ENCODE measurements at places on chromosomes 12 and 14.

DNA sequence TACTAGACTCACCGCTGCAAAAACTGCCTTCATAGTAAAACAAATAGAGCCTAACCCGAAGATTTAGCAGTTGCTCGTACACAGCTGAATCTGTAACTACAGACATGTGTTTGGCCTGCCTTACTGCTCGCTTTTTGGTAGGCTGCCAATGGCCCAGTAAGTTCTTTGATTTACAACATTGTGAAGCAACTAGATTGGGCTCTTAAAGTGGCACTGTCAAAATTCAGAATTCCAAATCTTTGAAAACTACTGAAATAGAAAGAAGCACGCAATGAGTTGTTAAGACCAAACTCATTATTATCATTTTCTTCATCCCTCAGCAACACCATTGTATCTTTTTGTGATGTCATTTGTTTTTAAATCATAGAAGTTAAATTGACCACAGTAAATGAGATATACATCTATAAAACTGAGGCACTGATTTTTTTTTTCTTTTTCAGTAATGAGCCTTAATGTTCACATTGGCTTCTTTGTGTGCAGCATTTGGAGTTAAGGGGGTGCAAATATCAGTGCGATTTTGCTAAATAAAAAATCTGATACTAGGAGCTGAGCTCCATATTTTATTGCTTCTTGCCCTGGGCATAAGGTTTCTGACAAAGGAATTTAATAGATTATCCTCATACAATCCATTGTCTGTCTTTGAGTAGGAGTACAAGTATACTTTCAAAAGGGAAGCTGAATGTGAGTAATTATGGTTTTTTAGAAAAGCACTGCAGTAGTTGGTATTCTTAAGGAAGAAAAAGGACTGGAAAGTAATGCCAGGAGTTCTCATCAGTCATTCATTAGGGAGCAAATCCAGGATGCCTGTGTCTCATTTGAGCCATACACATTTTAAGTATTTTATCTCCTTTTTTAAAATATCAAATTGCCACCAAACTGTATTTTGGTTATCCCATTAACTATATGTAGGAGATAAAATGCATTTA is 138.5 kb downstream of the KICS2 start:
- no peak for DNase-seq

- no peak for DNase-seq
Observed at GRCh38 chr12:52233462-52234207, 592 bp downstream of the KRT7 start.

DNA sequence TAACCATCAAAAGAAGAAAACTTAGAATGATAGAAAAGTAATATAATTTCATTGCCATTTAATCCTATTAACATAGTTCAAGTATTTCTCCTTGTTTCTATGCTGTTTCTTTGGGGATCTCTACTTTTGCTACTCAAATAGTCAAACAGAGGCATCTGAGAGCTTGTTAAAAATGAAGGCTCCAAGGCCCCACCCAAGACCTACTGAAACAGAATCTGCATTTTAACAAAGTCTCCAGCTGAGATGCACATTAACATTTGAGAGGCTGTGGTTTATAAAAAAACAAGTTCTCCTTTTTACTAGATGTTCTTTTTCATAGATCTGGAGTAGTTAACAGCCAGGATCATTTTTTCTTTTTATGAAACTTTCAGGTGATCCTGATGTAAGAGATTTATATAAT is 31.8 kb downstream of the PPFIA2 start:
- DNase-seq = no peak

- no peak for DNase-seq
Observed at GRCh38 chr12:131210506-131211339, 257.0 kb downstream of the ADGRD1 start.

GRCh38 chr12:131528144-131528543 is 182.7 kb upstream of the SFSWAP start:
- DNase-seq = no peak

DNA sequence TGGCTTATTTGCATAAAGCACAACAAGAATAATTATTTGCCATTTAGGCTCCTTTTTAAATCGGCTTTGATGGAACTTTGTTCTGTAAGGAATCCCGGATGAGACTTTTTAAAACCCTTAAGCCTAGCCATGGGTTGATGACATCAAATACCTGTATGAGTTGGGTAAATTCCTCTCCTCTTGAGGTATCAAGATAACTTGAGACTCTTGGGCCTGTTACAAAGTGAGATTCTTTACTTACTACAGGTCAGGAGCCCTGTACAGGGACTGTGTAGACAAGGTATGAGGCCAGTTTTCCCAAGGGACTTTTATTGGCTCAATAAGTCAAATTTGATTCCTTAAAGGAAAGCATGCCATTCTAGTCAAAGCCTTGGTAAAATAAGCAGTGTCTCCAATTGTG is 68.8 kb downstream of the HSD17B6 start:
- no peak for DNase-seq

- no peak for DNase-seq
Observed at GRCh38 chr14:91861091-91861490, 6.2 kb downstream of the TC2N start.

GRCh38 chr12:49705479-49706134 is 1.6 kb downstream of the FMNL3 start:
- no peak for DNase-seq

DNA sequence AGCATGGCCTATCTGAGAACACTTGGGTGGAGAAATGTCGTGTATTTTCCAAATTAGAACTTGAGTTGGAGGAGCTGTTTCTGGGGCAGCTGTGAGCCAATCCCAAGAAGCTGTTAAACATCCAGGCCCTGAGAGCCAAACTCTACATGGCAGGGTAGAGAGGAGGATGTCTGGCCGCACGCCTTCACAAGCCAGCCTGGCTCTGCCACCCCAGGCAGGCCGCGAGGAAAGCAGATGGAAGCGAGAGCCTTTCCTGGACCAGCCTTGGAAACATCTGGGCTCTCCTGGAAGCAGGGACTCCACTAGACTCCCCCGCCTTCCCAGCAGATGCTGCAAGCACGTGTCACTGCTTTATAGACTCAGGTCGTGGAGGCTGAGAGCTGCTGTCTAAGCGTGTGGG is 312.8 kb upstream of the FKBP4 start:
- DNase-seq = no peak

DNA sequence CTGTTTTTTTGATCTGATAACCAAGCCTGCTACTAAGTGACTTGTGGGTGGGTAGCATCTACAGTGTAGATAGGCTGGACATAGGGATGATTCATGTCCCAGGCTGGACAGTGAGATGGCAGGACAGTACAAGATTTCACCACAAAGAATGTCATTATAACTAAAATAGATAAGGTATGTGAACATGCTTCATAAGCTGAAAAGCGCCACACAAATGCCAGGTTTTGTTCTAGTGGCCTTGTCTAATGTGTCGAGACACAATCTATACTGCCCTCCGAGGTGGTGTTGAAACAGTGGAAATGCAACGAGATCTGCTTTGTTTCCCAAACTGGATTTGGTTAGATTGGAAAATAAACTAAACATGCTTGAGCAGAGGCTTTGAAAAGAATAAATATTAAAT is 4.4 kb downstream of the LGALS3 start:
- no peak for DNase-seq

GRCh38 chr14:96385385-96385784 is 6.5 kb upstream of the AK7 start:
- DNase-seq = no peak

DNA sequence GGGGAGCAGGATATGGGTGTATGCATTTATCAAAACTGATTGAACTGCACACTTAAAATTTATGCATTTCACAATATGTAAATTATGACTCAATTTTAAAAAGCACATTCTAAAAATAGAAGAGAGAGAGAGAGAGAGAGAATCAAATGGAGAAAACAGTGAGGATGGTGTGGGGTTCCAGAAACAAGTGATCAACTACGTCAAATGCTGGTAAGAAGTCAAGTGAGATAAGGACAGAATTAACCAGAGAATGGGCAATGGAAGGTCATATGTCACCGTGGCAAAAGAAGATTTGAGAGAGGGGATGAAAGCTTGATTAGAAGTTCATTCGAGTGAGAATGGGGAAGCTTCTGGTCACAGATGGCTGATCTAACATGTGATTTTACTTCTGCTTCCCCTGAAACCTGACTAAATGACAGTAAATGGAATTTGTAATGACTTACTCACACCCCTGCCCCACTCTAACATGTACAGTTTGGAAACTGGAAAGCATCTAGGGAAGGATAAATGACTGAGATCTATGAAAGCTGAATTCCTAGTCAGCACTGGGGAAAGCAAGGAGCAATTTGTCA is 276.5 kb upstream of the AMIGO2 start:
- no peak for DNase-seq

- DNase-seq = no peak
Observed at GRCh38 chr12:15050659-15051058, 77.8 kb downstream of the PDE6H start.

GRCh38 chr14:52068615-52069306 is at the start of gene NID2:
TSS of gene NID2 (minus strand) at chr14:52069059. CDS start at chr14:52068994, 65 bp downstream.
- no peak for DNase-seq

DNA sequence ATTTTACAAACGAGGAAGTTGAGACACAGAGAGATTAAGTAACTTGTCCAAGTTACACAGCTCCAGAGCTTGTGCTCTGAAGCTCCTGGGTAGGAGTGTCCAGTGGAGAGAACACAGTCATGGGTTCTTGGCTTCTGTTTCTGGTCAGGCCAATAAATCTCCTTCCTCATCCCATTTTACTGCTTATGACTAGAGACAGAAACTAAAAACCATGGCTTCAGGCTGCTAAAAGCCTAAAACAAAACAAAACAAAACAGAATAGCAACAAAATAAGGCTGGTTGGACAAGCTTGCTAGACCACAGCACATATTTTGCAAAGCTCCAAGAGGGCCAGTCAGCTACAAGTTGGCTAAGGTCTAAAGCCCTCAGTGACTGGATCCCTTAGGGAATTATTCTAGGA is 49.8 kb downstream of the PTGER2 start:
- DNase-seq = no peak

- no peak for DNase-seq
Observed at GRCh38 chr12:128543971-128544370, 277.0 kb downstream of the TMEM132C start.

Data from CD4-positive, alpha-beta T cell (primary cell).